ENCODE measurements at places on chromosomes 3 and 15.

DNA sequence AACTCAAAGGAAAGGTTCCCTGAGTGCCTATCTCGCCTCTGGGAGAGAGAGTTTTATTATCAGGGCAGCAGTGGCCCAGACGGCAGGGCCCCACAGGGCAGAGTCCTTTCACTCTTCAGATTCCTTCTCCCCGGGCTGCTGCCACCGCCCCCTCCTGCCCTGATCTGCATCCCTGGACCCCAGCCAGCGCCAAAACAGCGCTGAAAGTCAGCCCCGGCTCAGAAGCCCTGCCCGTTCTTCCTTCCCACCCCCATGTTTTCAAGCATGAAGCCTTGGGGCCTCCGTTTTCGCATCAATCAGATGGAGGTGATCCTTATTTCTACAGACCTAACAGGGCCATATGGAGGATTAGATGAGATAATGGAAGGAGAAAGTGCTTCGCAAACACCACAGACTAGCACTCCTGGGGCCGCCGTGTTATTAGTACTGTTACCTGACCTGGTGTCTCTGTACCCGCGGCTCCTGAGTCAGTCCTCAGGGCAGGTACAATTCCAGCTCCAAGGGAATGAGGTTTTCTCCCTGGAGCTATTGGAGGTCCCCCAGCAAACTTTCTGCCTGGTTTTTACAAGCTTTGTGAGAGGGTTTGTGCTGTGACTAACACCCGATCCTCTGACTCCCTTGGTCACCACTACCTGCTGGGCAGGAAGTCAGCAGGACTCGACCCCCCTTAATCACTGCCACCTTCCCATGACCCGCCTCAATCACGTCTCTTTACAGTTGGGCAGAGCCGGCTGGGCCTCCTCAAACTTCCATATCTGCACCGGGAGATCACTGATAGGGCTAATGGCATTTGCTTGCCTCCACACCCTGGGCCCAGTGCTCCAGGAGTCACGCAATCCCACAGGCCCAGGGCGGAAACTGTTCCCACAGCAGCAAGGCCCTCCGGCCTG lies 39.5 kb upstream of the TSEN2 start:
- DNase-seq: no peak

DNA sequence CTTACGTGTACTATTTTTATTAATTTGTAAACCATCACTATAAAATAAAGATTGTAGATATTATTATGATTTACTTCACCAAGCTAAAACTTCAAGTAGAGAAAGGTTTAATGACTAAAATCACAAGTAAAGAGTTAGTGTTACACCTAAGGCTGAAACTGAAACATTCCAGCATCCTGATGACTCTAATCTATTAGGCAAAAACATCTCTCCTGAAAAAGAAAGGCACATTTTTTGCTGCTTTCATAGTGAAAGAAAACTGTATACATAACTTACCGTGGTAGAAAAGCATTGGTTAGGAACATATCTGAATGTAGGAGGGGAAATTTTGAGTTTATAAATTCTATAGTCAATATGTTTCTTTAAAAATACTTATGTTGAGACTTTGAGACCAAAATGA lies 35.4 kb downstream of the CCDC191 start:
- DNase-seq: peak; percentile 34

- no peak for DNase-seq
Observed at GRCh38 chr3:187628169-187628568, 42.0 kb downstream of the SST start.

DNA sequence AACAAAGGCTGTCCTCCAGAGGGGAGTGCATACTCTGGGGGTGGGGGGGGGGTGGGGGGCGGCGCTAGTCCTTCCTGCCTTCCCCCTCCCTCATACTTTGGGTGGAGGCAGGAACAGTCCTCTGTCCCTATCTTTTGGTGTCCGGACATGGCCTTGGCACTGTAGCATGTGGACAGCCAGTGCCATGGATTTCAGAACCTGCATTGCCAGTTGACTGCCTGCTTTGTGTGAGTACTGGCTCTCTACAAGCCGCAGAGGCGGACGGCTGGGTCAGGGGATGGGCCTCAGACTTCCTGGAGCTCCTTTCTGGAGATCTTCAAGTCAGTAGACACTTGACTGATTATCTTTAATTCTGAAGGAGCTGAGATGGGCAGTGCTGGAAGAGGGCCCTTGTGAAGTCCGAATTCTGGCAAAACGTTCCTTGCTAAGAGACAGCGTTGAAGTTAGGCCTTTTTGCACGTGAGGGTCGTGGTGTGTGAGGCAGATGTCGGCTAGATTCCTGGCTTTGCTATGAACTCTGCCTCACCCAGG lies 2.5 kb downstream of the CLDN11 start:
- DNase-seq: no peak

DNA sequence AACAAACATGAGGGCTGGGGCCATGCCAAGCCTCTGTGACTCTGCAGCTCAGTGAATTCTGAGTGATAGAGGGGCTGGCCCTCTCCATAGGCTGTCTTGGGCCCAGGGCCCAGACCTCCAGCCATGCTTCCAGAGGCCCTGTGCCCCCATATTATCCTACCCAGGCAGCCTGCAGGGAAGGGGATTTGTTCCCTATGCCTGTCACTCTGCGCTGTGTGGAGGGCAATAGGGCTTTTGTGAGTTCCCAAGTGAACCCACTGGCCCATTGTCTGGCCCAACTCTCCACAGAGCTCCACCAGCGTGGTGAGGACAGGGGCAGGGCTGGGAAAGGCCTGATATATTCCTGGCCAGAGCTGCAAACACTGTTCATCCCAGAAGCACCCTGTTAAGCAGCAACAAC lies 113.2 kb downstream of the EPHB1 start:
- no peak for DNase-seq

GRCh38 chr15:88915354-88915753 lies 2.2 kb upstream of the MFGE8 start:
- no peak for DNase-seq

DNA sequence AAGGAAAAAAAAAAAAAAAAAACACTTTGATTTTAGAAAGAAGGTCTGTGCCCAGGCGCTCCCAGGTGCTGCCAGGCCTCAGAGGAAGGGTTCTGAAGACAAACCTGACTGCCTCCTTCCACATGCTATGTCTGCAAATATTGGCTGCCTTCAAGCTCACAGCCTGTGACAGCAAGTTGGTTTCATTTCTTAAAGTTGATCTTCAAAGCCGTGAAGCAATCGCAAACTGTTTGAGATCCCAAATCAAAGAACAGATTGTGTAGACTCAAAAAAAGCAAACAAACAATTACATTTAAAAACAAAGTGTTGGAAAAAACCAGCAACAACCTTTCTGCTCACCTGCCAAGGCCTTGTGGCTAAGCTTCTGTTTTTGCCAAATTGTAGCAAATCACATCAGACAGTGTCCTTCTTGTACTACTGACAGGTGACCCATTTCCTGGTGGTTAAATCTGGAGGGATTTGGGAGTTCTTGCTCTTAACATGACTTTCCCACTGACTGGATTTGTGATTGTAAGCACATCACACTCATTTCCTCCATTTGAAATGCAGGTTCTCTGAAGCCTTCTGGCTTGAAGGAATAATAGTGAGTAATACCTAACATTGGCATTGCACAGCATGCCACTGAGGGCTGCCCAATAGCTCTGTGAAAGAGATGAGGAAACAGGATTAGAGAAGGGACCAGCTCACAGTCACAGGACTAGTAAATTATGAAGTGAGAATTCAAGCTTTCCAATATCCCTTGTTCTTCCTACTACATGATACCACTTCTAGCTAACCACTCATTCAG lies 502.4 kb downstream of the LPP start:
- peak; percentile 19 for DNase-seq

DNA sequence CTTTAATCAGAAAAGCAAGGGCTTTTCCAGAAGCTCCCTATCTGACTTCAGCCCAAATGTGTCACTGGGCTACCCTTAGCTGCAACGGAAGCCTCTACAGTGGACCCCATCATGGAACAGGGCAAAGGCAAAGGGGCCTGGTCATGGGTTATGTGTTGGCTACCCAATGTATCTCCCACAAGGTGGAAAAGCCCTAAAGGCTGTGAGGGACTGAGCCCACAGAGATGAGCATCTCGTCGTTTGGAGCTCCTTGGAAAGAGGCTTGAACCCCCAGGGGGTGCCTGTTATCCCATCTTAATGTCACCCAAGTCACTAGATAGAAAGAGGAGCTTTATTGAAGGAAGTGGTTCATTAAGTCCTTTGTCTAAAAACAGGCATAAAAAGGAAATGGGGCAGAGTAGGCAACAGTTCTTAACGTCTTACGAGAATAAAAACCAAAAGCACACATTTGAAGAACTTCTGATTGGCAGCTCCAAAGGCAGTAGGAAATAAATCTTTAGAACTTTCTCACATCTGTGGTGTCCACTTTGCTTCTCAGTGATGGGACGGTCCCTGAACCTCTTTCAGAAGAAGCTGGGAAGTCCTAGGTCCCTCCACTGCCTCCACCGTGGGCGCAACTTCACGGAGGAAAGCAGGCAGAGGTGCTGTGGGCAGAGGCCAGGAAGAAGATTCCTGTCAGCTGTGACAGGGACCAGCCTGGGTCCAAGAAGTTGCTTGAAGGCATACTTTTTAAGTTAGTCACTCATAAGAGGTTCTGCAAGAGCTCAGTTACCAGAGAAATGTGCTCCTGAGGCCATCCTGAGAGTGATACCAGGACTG lies 93.7 kb downstream of the MYLK start:
- no peak for DNase-seq

DNA sequence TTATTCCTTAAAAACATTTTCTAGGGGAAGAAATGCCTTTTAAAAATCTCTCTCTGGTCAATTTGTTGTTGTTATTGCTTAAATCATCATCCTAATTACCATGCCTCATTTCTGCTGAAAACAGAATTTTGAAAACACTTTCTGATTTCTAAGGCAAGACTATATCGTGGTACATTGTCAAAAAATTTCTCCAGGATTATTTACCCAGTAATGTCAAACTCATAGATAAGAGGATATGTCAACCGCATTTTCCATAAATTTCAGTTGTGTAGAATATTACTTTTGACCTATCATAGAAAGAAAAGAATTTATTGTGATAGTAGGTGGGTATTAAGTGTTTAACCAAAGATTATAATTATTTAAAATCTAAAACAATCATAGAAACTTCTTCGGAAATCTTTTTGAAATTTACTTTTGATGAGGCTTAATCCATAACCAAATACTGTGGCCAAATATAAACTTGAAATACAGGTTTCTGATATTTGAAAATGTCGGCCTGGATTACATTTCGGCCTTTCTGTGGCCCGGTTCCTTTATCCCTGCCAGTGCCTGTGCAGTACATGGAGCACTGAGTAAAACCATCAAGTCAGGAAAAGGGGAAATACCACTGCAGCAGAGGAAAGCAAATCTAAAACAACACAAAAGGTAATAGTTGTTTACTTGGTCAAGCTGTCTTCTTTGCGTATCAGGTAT lies 173.4 kb downstream of the MYRIP start:
- no peak for DNase-seq

- DNase-seq: no peak
Observed at GRCh38 chr3:15769256-15769915, 28.4 kb downstream of the ANKRD28 start.

- no peak for DNase-seq
Observed at GRCh38 chr3:150697646-150698045, 6.1 kb downstream of the ERICH6 start.

DNA sequence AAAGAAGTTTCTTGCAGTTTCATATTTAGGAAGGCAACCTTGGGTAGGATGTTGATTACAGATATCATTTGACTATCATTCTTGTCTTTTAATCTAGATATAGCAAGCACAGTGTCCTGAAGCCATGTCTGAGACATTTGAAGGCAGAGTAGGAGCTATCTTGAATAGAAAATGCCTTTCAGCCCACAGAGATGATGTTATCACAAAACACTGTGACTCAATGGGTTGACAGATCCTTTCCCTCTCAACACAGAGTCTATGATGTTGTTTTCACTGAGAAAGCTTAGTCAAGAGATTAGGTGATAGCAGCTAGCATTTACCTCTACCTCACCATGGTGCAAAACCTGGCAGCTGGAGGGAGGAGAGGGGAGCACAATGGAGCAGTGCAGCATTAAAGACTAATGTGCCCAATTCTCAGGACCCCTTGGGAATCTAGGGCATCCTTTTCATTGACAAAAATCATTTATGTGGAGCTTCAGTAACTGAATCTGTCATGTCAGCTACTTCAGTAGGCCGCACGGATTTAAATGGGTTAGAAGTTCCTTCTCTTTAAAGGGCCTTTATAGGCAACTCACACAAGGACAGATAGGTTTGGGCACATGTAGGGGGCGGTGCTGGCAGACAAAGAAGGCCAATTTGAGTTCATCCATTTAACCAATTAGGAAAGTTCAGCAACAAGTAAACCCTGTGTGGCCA lies 121.8 kb downstream of the AGBL1 start:
- peak; percentile 2 for DNase-seq

GRCh38 chr3:114417675-114418074 lies 123.8 kb downstream of the TIGIT start:
- DNase-seq: no peak

DNA sequence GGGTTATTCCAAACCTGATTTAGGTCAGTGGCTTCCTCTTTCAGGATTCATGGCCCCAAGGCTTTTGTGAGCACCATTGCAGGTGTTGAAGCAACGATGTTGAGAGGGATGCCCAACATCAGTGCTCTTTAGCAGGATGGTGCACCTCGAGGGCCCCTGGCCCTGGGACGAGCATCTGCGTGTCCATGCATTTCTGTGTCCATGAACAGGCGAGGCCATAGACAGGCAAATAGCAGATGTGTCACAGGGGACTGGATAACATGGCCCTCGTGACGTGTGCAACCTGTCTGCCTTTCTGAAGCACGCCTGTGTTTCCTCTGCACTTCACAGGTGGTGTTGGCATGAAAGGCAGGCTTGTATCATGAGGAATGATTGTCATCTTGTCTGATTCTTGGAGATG lies 132.3 kb downstream of the SNRPN start:
- no peak for DNase-seq

DNA sequence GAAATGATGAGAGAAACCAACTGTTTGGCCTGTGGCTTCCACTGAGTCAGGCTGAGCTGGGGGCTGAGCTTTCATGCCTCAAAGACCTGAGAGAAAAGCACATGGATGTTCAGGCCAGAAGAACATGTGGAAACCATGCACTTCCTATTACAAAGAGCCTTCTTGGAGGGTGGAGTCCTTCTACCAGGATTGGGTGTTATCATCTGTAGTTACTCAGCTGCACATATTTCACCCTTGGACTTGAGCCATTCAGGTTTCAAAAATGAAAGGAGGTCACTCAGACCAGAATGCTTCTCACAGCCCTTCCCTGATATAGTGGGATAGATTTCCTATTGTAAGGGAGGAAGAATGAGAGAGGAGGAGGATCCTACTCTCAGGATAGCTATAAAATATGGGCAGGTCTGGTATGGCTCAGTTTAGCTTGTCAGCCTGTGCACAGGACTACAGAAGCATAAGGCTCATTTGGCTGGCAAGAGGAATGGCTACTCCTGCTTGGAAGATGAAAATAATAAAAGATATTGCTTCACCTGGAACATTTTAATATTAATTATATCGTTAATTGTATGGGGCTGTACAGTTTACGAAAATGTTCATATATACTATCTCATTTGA lies 173.6 kb upstream of the TMC3 start:
- no peak for DNase-seq

GRCh38 chr3:43346978-43347749 lies 60.8 kb downstream of the SNRK start:
- peak; percentile 63 for DNase-seq

- no peak for DNase-seq
Observed at GRCh38 chr3:45139372-45140140, 6.6 kb downstream of the CDCP1 start.
